ENCODE measurements at places on chromosomes 2 and 18.

- peak; percentile 53 for DNase-seq
These were observed 30.8 kb upstream of the ZNF396 start for GRCh38 chr18:35407871-35408481.

DNA sequence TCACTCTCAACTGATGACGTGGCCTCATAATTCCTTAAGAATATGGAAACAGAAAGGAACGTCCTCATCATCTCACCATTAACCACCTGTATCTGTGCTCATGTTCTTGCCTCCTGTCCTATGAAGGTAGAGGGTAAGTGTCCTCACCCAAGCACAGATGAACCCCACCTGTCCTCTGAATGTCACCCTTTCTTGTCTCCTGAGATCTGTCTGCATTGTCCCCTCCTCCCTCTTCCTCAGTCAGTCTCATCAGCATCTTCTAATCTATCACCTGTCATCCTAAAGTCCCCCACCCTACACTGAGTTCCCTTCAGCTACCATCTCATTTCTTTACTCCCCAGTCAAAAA, 39.4 kb upstream of the LPIN2 start:
- no peak for DNase-seq

DNA sequence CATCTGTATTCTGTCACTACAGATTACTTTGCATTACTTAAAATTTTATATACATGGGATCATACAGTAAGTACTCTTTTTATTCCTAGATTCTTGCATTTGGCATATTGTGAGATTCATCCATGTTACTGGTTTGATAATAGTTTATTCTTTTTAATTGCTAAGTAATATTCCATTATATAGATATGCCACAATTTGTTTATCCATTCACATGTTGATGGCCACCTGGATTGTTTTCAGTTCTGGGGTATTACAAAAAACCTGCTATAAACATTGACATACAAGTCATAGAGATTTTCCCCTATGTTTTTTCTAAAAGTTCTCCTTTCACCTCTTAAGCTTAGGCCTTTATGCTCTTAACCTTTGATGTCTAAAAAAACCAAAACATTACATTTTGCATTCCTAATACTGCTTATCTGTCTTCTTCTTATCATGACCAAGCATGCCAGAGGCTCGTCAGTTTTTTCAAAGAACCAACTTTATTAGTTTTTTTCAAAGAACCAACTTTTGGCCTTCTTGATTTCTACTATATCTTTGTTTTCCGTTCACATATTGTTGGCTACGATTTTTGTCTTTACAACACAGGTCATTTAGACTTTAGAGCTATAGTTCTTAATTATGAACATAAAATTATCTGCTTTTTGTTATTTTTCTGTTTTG, 86.9 kb downstream of the ATAD2B start:
- DNase-seq = no peak

DNA sequence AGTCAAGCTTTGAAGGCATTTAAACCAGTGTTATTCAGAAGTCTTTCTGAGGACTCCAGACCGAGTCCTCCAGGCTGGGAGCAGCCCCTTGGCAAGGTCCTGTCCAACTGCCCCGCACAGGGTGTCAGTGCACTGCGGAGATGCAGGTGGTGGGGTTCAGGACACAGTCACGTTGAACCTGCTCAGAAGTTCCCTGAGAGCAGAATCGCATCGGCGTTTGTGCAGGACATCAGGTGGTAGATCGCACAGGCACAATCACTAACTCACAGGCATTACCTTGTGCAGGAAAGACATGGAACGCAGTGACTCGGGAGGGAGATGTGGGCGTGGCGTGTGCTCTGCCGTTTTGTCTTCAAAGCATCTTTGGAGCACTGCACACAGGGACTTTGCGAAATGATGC, 10.4 kb downstream of the COPS9 start:
- no peak for DNase-seq

GRCh38 chr2:10934308-10934978, 22.7 kb downstream of the KCNF1 start:
- DNase-seq = no peak

DNA sequence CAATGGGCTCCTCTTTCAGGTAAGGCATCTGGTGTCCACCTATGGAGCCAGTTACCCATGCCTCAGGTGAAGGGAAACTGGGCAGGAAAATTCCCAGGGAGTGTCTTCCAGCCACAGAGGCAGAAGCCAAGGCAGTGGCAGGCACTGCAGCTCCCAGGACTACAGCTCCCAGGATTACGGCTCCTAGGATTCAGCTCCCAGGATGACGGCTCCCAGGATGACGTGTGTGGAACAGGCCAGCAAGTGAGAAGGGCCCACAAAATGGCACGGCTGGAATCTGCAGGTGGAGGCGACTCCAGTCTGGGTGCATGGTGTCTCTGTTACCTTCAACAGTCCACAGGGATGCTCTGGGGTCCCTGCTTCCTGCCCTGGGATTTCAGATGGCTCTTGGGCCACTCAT, 92.1 kb downstream of the PTGR3 start:
- DNase-seq = no peak

DNA sequence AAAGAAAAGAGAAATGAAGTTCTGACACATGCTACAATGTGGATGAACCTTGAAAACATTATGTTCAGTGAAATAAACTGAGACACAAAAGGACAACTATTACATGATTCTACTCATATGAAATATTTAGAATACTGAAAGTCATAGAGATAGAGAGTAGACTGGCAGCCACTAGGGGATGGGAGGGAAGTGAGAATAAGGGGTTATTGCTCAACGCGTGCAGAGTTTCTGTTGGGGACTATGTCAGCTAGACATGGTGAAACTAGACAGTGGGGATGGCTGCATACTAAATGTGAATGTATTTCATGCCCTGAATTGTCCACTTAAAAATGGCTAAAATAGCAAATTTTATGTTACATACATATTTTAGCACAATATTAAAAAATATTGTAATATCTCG, 108.7 kb upstream of the ATL2 start:
- DNase-seq = no peak

GRCh38 chr2:183752571-183752970, 628.3 kb downstream of the NUP35 start:
- no peak for DNase-seq

DNA sequence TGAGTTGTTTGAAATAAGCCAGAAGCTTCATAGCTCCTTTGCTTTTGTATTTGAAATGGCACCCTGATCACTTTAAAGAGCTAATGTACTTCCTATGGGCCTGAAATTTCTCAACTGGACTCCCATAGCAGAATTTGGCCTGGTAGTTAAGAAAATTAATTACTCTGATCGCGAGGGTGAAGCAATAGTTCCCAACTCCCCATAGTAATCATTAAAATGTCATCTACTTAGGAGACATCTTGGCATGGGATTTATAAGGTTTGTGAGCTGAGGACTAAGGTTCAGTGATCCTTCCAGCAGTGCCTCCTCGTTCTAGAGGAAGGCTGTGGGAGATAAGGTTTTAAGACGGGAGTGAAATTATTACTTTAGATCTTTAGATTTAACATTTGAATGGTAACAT, 581.0 kb downstream of the ARHGAP15 start:
- no peak for DNase-seq

Measured in foreskin fibroblast (primary cell).